ENCODE measurements at places on chromosomes 5 and 9. TPM values are rescaled to one million over a fixed set of nuclear protein-coding genes. Genes with fewer than 3 reads are reported as not detected.

DNA sequence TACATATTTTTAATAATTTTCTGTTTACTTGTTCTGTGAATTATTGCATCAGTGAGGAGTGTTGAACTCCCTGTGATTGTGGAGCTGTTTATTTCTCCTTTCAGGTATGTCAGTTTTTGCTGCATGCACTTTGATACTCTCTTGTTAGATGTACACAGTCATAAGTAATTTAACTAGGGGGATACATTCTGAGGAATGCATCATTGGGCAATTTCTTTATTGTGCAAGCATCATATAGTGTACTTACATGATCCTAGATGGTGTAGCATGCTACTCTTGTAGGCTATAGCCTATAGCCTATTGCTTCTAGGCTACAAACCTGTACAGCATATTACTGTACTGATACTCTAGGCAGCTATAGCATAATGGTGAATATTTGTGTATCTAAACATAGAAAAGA lies 9.5 kb downstream of the DENND4C start:
- DNase-seq: no peak

GRCh38 chr5:59799668-59800346 lies 93.7 kb downstream of the PDE4D start:
- DNase-seq: no peak

GRCh38 chr5:72465066-72465465 lies 42.1 kb downstream of the ZNF366 start:
- DNase-seq: no peak

GRCh38 chr5:87241555-87241954 lies 26.1 kb upstream of the RASA1 start:
- DNase-seq: no peak

- no peak for DNase-seq
Measured at GRCh38 chr5:32785611-32786254, 74.6 kb downstream of the NPR3 start.

DNA sequence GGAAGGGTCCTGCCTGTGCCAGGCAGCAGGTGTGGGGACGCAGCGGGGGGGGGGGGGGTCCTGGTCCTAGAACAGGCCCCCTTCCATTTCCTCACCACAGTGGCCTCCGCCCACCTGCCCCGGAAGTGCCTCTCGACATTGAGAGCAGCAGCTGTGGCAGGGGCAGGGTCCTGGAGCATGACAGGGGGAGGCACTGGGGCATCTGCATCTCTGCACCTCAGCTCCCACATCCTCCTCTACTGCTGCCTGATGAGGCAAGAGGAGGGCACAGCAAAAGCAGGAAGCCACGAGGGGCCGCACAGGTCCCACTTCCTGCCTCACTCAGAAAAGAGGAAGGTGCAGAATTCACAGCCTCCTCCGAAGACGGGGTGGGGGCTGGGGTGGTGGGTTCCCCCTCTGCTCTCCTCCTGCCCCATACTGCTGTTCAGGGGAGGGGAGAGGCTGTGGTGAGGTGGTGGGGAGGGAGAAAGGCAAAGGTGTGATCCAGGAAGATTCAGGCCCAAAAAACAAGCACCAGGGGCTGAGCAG lies 14.8 kb downstream of the AKNA start:
- DNase-seq: no peak

DNA sequence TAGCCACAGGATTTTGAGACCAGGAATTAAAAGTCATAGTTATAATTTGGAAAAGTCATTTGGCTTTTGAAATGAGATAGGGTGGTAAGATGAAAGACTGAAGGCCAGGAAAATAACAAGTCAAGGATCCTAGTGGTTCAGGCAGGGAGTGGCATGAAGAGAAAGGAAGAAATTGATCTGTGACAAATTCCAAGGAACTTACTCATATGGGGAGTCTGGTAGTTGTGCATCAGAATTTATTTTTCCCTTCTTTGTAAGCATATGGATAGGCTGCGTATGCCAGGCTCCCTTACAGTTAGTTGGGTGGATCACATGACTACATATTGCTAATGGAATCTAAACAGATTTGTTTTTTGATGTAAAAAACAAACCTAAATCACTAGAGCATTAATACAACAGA lies 21.0 kb downstream of the ISL1 start:
- DNase-seq: no peak

- no peak for DNase-seq
Measured at GRCh38 chr9:127966416-127967150, 14.2 kb downstream of the EEIG1 start.

DNA sequence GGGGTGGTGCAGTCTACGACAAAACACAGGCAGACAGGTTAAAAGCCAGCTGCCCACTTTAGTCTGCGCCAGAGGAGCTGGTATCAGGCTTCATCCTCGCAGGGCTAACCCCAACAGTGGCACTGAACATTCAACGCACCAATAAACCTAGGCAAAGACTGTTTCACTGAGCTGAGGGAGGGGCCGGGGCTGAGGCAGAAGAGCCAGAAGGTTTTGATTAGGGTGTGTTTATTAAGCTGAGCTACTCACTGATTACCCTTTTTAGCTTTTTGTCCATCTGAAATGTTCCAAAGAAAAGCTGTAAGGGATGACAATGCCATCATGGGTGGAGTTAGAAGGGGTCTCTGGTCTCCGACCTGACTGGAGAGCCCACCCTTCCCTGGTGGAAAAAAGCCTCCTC lies 1.4 kb downstream of the ZMYND19 start:
- no peak for DNase-seq

The ZFP37 gene
- total RNA-seq: 4.8 TPM

The ENHO gene
- total RNA-seq: 11.3 TPM

The PLAC8L1 gene
- 0.64 TPM for total RNA-seq

The SPINK4 gene
- total RNA-seq: not detected
